ENCODE measurements at places on chromosomes 2 and 18.

GRCh38 chr2:234823877-234824376 lies 127.9 kb upstream of the SH3BP4 start:
- no peak for DNase-seq

GRCh38 chr18:62152844-62153243 lies 34.0 kb downstream of the PIGN start:
- DNase-seq: no peak

GRCh38 chr18:62655520-62656219 lies 59.7 kb upstream of the PHLPP1 start:
- no peak for DNase-seq

DNA sequence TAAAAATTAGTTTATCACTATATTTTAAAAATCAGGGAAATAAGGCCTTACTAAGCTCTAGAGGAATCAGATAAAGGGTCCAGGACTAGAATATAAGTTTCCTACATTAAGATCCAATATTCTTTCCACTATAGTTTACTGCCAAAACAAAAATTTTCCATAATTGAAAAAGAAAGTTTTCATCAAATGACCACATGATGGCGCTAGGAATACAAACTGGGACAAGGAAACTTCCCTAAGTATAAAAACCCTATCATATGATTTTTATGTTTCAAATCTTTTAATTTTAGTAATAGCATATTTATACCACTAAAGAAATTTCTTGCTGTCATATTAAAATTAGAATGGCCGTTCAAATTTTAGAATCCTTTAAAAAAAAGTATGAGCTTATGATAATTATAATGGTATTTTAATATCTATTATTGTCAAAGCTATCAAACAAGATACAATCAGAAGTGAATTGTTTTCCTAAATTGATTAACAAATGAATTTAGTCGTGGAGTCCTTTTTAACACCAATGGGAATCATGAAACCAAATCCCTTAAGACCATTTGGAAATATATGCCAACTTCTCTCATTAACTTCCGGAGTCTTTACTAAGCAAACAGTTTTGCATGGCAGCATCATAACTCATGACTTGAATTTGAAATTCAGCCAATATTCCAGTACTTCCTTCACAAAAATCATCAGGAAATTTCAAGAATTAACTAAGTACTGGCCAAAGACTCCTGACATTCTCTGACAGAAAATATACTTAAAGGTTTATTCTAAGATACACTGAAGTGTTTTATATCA lies 70.3 kb downstream of the SCN1A start:
- no peak for DNase-seq

- no peak for DNase-seq
Measured at GRCh38 chr2:189698020-189698887, 23.8 kb downstream of the ANKAR start.

- DNase-seq: no peak
Measured at GRCh38 chr2:135252805-135253458, 200.8 kb downstream of the RAB3GAP1 start.

GRCh38 chr2:191081411-191082155 lies 67.6 kb upstream of the STAT1 start:
- DNase-seq: no peak

DNA sequence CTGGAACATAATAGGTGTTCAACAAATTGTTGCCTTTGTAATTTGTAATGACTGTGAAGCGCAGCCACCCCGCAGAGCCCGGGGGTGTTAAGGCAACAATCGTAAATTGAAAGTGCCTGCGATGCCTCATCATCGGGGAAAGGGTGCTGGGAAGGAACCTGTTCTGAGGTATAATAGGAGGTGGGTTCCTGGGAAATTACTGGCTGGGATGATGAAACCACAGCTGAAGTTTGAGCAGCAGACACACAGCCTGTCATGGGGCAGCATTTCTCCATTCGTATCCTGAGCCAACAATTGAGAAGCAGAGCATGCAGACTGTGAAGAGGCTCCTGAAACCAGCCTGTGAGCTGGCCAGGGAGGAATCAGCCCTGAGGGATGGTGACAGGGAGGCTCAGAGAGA lies 404.0 kb upstream of the MYT1L start:
- DNase-seq: no peak

DNA sequence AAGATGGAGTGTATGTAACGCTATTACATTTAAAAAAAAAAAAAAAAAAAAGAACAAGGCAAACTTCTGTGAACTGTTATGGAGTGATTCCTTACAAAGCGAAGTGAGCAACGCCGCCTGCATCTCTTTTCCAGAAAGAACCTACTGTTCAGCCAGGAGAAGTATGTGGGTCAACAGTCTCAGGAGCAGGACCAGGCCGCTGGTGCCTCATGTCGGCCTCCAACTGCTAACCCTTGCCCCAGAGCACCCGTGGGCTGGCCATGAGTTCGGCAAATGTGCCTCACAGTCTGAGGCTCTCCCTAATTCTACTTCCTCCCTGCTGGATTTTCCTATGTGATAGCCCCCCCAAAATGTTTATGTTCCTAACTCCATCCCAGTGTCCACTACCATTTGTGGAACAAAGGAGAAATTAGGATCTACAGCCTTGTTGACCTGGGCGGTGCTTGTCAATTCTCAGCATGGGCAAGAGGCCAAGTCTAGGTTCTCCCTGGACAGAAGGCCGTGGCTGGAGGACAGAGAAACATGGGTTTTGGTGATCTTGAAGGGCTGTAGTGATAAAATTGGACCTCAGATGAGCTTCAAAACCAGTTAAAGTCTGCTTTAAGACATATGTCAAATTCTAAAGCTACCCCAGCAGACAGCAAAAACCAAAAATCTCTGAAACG lies 15.9 kb downstream of the FAM168B start:
- DNase-seq: no peak

DNA sequence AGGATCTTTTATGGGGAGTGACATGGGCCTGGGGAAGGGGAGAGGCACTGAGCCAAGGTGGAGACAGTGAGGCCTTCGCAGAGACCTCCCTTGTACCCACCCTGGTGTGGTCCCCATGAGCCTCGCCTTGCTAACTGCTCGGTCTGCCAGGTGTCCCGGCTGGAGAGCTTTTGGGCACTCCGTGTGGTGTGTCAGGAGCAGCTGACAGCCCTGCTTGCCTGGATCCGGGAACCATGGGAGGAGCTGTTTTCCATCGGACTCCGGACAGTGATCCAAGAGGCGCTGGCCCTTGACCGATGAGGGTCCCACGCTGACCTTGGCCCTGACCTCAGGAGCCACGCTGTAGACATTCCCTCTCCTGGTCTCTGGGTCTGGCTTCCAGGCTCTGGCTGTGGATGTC lies 11.5 kb upstream of the SLC4A3 start:
- DNase-seq: no peak

DNA sequence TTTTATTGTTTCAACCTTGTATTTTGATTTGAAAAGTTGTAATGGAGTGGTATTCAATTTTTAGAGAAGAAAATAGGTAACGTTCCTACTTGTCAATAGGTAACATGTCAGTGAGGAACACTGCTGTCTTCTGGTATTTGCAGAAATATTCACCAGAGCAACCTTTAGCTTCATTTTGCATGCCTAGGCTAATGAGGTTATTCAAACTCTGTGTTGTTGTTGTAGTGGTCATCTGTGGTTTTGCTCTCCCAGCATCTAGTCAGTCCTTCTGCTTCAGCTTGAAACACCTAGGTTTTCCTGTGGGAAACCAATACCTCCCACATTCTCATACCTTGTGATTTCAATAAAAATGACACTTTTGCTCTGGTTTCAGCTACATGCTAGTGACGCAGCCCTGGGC lies 98.4 kb downstream of the LYPD6 start:
- no peak for DNase-seq

GRCh38 chr2:74367789-74368188 lies 12.3 kb downstream of the DCTN1 start:
- no peak for DNase-seq

GRCh38 chr18:21451851-21452250 lies 148.7 kb downstream of the ESCO1 start:
- DNase-seq: no peak

DNA sequence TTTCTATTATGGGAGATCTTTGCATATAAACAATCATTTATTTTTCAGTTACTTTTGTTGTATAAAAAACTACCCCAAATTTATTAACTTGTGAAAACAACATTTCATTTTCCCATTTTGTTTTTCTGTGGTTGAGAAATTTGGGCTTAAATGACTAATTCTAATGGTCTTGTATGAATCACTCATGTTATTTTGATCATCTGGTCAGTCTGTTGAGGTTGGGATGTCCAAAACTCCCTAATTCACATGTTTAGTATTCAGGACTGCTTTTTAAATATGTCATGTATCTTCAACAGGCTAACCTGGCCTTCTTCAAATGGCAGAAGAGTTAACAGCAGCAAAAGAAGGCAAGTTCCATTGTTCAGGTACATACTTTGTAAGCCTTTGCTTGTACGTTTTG lies 788.1 kb downstream of the TRIB2 start:
- DNase-seq: no peak

DNA sequence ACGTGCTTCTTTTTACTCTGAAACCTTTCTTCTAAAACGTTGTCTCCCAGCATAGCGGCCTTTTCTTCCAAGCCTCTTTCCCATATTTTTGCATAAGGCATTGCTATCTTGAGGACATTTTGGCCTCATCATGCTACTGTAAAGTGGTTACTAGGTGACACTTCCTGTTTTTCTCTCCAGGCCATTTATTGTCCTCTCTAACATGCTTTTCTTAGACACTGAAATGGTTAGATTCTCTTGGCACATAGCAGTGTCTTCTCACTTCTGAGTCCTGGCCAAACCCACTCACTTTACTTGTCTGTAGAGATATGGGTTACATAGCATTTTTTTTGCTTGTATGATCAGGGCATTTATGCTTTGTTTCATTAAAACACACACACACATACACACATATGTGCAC lies 50.1 kb upstream of the KCNH7 start:
- DNase-seq: no peak

- DNase-seq: no peak
Measured at GRCh38 chr18:25736516-25736915, 353.9 kb downstream of the SS18 start.

DNA sequence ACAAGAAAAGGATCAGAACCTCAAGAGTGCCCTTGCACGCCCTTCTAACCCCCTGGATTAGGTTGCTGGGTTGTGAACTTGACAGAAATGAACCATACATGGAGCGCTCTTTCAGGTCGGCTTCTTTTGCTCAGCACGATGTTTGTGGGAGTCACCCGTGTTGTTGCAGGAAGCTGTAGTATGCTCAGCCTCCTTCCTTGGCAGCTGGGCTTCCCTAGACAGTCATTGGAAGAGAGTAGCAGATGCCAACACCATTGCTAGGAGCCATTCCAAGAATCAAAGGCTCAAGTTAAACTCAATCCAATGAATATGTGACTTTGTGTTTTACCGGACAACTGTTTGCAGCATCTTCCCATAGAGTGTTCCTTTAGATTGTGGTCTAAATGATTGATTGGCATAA lies 47.0 kb downstream of the RAB12 start:
- no peak for DNase-seq

DNA sequence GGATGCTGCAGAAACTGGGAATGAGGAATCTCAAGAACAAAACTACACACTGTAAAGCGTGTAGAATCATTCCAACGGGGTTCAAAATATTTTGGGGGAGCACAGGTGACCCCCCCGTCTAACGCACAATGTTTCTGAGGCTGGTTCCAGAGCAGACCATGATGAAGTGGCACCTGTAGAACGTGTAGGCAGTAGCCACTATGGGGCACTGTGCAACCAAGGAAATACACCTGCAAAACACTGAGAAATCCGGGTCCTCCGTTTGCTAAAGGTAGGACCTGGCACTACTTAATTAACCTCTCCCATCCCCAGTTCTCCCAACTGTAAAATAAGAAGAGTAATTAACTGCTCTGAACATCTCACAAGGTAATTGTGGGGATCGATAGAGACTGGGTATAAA lies 22.6 kb downstream of the ST6GAL2 start:
- no peak for DNase-seq
